ENCODE measurements at places on chromosomes 3 and 15.

- DNase-seq = no peak
Observed at GRCh38 chr3:72560846-72561675, 287.2 kb downstream of the SHQ1 start.

DNA sequence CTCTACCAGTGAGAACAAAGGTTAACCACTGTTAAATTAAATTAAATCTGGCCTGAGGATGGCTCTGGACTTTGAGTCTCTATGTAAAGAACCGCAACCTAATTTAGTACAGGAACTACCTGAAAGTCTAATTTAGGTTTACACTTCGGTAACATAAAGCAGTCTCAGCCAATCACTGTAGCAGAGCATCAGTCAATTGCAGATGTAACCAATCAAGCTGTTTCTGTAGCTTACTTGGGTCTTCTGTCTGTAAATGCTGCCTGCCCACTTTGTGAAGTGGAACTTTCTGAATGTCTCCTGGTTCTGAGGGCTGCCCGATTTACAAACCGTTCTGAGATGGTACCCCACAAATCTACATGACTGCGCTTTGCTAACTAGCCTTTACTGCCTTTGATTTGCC lies 39.1 kb upstream of the RASGRP1 start:
- no peak for DNase-seq

DNA sequence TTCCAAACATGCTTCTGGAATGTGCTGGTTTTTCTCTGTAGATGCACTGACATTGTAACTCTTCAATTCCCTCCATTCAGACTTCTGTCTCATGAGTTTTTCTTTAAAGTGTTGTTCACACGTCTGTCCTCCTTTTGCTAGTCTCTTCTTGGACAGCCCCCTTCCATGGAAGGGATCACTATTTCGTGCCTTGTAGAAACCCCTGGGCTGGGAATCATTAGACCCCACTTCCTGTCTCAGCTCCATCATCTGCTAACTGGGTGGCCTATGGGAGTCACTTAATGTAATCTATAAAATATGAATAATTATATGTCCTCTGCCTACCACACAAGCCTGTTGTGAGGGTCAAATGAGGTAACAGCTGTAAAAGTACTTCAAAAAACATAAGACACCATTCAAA lies 110.6 kb downstream of the THSD4 start:
- DNase-seq = no peak

DNA sequence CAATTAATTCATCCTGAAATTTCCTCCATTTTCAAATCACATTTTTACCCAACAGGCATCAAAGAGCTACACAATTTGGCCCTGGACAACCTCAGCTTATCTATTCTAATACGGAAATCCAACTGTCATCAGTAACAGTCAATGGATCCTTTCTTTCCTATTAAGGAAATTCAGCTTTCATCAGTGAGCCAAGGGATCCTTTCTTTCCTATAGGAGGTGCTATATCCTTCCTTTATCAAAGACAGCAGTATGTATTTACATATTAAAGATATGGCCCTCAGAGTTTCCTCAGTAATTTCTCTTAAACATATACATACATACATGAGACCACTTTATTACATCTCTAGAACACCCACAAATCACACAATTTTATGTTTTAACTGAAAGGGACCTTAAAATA lies 10.1 kb downstream of the DHX36 start:
- DNase-seq = no peak

DNA sequence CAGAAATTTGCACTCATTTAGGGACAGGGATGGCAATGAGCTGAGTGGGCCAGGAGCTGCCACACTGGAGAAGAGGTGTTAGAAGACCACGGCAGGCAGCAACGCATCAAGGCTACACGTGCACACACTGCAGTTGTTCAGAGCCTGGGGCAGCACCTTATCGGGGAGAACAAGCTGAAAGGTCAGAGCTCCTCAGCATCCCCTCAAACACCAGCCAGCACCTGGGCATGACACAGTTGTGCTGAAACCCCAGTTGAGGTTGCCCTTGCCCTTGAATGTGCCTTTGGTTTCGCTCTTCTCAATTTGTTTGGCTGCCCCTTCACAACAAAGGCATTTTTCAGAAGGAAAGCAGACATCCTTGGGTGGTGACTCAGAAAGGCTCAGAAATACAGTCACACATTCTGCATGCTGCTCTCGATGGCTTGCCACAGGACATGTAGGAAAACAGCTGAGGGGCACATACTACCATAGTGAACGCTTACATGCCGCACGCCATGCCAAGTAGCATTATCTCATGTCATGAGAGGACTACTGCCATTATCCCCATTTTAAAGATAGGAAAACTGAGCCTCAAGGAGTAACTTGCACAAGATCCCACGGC lies 57.6 kb downstream of the ST8SIA2 start:
- no peak for DNase-seq

Data from suppressor macrophage treated with lipopolysaccharide for 1 hour (primary cell).